NCI-H146 (cell line): ENCODE measurements at places on chromosomes 11 and 22.

DNA sequence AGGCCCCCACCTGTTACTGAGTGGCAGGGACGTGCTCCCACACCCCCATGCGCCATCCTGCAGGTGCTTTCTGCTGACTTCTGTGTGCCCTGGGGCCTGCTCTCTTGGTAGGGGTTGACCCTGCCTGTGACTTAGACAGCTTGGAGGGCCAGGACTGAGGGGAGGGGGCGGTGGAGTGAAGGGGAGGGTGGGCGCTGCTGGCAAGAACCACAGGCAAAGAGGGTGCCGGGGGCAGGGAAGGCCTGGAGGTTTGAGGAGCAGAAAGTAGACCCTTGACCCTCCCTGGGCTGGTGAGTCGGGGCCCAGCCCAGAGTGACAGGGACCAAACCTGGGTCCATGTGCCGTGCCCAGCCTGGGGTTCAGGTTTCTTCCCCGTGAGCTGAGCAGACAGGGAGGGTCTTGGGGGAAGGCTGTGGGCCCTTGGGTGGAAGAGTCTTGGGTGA, 17.8 kb downstream of the KCNQ1 start:
- DNase-seq = no peak

DNA sequence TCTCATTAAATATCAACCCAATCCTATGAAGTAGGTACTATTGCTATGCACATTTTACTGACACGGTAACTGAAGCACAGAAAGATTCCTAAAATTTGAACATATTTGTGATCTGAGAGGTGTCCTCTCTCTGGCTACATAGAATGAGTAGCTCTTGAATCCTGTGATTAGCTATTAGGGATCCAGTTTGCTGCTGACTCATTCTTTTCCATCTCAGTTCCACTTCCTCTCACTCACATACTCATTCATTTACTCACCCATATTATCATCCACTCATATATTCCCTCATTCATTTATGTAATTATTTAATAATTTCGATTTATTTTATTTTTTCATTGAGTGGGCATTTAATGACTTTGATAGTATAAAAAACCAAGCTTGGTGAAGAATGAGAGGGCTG, 42.7 kb downstream of the OR5B17 start:
- no peak for DNase-seq

DNA sequence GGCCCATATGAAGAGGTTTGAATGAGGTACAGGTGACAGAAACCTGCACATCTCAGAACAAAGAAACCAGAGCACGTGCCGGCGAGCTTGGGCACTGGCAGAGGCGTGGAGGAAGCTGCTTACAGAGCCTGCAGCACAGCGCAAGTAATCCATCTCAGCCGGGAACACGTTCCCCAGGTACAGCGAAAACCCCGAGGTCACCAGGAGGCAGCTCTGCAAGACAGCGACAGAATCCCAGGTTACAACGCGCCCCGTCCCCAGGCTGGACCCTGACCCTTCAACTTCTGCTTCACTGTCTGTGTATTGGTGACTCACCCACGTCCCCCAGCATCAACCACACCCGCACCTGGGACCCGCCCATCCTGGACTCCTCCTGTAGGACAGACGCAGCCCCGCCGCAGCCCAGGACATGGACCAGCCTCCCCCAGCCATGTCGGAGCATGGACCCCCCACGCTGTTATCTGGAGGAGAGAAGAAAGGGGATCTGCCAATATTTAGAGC, 2.2 kb downstream of the MLC1 start:
- no peak for DNase-seq

GRCh38 chr11:64752175-64752970, 7.4 kb downstream of the PYGM start:
- DNase-seq = peak; percentile 68

DNA sequence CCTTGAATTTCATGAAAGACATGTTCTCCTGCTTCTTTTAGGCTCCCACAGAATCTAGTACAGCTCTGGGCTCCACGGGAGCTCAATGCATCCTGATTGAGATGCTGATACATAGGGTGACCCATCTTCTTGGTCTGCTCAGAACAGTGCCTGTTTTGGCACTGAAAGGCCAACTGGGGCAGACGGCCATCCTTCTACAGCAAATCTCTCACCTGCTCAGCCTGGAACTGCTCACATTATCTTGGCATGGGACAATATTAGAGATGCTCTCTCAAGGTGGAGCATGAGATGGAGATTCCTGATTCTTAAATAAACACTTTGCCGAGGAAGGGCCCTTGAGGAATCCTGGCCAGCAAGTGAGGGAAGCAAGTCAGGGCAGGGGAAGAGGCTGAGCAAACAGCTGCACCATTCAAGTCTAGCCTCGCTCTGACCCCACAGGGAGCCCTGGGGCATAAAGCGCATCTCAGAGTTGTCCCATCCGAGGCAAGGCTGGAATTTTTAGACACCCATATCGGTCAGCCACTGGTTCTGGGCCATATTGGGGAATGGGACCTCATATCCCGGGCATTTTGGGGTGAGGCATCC, 58.4 kb upstream of the CSNK2A3 start:
- no peak for DNase-seq

- no peak for DNase-seq
Observed at GRCh38 chr22:45830531-45831245, 146.3 kb downstream of the WNT7B start.

GRCh38 chr11:117832511-117832910, 8.0 kb upstream of the FXYD2 start:
- no peak for DNase-seq

DNA sequence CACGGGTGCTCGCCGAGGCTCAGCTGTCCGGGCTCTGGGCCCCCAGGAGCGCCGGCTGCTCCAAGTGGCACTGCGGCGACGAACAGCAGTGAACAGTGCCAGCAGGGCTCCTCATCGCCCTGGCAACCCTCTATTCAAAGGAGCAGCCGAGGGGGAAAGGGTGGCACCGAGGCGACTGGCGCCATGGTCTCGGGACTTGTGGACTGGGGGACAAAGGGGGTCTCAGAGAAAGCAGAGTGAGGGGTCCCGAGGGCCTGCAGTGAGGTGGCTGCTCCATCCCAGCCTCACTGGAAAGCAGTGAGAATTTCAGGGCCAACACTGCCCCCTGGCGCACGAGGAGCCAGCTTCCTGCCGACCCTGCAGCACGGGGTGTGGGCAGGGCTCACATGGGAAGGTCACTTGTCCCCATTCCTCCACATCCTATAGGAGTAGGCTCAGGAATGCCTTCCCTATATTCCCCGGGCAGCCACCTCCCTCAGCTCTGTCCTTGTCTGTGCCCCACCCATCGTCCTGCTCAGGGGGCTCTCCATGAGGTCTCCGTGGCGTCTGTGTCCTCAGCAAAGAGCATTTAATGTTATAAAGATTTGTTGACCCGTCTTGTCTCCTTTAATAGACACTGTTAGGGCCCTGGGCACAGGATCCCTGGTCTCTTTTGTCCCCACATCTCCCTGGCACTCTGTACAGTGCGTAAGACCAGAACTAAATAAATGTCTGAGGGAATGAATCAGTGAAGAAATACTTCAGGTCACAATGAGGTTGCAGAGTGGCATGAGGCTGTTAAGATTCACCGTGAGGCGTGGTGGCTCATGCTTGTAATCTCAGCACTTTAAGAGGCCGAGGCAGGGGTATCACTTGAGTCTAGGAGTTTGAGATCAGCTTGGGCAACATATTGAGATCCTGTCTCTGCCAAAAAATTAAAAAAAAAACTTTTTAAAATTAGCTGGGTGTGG, 26.4 kb downstream of the LRFN4 start:
- peak; percentile 79 for DNase-seq

DNA sequence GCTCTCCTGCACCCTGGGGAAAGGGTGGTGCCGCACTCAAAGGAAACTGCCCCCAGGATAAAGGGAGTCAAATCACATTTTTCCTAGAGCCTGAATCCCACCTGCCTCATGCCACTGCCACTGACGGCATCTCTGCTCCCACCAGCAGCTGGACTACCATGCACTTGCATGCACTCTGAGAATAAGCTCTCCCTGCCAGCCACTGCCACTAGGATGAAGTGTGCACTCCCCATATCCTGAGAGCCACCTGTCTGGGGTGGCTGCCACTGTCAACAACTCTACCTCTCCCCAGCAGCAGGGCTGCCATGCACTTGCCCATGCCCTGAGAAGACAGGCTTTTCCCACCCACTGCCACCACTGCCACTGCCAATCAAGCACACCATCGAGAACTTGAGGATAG, 31.6 kb downstream of the MRGPRX4 start:
- no peak for DNase-seq

DNA sequence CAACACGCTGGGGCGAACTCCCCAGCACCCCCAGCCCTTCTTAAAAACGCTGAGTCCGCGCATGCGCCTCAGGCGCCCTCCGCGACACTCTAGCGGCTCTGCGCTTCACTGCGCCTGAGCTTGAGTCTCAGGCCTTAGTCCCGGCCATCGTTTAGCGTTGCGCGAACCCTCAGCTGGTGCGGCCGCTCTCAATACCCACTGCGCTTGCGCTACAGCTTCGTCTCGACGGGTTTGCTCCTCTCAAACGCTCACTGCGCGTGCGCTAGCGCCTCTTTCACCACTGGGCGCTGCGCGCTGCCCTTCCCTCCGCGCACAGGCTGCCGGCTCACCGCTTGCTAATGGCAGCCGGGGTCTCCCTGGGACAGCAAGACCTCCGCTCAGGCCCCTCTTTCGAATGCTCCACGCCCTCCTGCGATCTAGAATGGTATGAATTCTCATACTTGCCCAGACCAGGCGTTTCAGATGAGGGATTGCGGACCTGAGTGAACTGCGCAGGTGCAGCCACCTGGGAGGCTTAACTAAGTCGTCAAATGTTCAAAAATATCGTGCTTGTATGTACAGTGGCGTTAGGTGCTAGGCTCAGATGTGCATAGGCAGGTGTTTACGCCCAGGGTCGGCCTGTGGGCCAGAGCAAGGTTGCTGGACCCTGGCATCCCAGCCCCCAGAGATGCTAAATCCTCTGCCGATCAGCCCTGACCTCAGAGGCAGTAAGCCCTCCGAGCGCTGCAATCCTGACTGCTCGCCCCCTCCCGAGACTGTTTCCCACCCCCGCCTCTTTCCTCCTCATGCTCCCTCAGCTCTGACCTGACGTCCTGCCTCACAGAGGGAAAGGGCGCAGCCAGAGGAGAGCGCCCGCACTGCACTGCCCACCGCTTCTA, at the start of gene SLC2A11:
Gene SLC2A11 (plus strand): TSS at position 270 of the 878 bp plus-strand sequence. CDS start 125 bp downstream, at position 395.
- DNase-seq = peak; percentile 96

- no peak for DNase-seq
Observed at GRCh38 chr11:118619444-118620197, 12.2 kb downstream of the PHLDB1 start.

DNA sequence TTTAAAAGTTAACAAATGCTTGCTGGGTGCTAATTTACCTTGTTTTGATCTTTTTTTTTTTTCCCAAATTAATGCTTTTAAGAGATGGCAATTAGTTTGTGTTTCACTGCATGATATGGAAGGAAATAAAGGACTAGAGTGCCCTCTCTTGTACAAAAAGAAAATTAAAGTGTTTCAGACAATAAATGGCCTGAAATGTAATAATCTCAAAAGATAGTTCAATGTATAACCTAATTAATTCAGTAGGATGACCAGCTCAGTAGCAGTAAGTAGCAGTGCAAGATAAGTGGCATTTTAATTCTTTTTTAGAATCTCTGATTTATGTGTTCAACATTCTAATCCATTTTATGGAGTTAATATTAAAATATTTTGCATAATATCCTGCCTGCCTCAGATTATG, 39.9 kb upstream of the MYO18B start:
- DNase-seq = peak; percentile 4

DNA sequence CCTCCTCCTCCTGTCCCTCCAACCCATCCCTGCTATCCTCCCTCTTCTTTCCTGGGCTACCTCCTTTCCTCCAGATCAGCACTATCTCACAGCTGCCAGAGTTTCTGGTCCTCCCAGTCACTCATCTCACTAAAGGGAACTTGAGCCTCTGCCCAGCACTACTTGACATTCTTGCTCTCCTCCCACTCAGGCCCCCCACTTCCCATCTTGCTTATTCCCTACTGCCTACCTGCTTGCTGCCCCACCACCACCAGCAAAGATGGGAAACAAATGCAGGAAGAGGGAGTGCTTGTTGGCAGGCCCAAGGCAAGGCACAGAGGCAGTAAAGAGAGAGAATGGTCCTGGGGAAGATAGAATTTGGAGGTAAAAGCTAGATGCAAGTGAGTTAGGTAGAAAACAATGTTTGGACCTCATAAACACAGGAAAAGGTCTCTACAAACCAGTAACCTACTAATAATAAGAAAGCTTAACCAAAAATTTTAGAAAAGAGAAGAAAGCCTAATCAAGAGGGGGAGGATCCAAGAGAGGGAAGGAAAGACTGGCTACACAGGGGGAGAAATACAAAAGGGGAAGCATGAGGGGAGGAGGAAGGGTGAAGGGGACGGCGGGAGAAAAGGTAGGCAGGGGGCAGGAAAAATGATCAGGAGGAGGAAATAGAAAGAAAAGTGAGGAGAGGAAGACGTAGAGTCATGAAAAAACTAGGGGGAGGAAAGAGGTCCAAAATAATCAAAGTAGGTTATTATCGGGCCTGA, 63.6 kb downstream of the PAK1 start:
- DNase-seq = no peak

- DNase-seq = no peak
Observed at GRCh38 chr11:120662071-120662676, 150.6 kb downstream of the GRIK4 start.

DNA sequence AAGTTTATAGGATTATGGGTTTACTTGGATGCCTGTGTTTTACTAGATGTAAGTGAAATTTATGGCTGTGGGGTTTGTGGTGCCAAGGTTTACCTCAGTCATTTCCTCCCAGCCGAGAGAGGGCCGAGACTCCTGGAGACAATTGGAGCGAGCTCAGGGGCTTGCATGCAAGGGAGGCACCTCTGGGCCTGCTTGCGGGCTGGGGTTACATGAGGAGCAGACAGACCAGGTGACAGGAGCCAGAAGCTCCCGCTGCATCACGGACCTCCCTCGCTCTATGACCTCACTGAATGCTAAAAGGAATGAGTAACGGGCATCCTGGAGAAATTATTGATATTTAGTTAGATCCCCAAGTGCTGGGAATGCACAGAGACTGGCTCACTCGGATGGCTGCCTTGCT, 275.2 kb upstream of the KIRREL3 start:
- DNase-seq = no peak

DNA sequence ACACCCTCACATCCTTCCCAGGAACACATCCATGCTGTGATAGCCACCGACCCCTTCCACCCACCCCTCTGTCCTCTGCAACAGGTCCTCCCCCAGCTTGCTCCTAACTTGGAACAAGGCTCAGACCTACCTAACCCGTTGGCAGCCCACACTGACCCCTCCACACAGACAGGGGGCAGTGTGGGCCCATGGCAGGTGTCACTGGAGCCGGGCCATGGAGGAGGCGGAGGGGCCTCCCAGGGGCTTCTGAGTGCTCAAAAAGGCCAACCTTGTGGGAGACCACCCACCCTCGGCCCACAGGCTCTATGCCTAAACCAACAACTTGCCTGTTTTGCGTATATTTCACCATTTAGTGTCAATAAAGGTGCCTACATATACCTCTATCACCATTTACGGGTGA, 57.0 kb downstream of the CERK start:
- peak; percentile 7 for DNase-seq

- DNase-seq = peak; percentile 29
Observed at GRCh38 chr22:49935561-49935960, 17.1 kb downstream of the CRELD2 start.

GRCh38 chr11:44826922-44827643, 100.3 kb downstream of the TSPAN18 start:
- no peak for DNase-seq
